Adrenal gland (tissue), 19 donors: ENCODE measurements at places on chromosomes 3 and 15. TPM values are rescaled to one million over a fixed set of nuclear protein-coding genes. Genes with fewer than 3 reads are reported as not detected.

DNA sequence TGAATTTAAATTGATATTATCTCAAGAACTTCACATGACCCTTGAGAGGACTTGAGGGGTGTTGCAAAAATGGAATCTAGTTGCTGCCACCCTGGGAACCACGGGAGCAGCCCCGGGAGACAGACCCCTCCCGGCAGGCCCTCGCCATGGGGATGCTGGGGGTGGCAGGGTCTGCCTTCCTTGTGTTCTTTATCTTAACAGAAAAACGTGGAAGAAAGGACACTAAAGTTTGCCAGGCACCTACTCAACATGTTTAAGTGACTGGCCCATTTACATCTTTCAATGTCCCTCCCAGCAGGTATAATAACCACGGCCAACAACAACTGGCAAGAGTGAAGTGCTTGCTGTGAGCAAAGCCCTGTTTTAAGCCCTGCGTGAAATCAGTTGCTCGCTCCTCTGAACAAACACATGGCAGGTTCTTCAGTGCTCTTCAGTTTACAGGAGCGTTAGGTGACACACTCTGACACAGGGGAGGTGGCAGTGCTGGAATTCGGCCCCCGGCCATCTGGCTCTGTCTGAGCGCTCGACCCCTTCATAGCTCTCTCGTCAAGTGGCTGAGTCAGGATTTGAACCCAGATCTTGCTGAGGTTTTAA lies 112.5 kb downstream of the ASB7 start:
- H3K27ac ChIP-seq = no peak overlapping the region
- no peaks in the 10 kb centered on the region for H3K4me1 ChIP-seq
- no peaks in the 10 kb centered on the region for H3K36me3 ChIP-seq

- no peak overlapping the region for H3K27ac ChIP-seq
- H3K4me3 ChIP-seq = no peak overlapping the region
- H3K27me3 ChIP-seq = no peaks in the 10 kb centered on the region
- H3K4me1 ChIP-seq = no peaks in the 10 kb centered on the region
- no peak for DNase-seq
These were observed 56.8 kb upstream of the INSYN1 start for GRCh38 chr15:73809728-73810501.

DNA sequence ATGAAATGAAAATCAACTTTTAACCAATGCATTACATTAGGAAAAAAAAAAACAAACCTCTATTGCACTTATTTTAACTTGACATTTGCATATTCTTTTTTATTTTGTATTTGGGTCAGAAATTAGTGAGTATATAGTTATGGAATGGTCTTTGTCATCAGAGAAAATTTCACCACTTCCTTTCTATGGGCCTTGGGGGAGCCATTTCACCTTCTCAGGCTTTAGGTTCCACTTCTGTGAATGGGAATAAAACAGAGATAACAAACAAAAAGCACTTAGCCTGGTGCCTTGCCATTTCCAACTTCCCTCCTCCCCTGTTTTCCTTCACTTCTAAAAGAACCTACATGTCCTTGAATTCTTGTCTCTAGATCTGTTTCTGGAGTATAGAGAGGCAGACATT lies 168.0 kb upstream of the STT3B start:
- H3K36me3 ChIP-seq = no peaks in the 10 kb centered on the region
- H3K4me3 ChIP-seq = no peak overlapping the region
- peaks cover 6% of the 10 kb centered on the region for H3K4me1 ChIP-seq

- H3K4me1 ChIP-seq = no peaks in the 10 kb centered on the region
- DNase-seq = no peak
These were observed 20.7 kb downstream of the TRPM7 start for GRCh38 chr15:50665938-50666337.

- peak overlapping the region; percentile 54 for H3K27ac ChIP-seq
- no peaks in the 10 kb centered on the region for H3K36me3 ChIP-seq
- H3K4me1 ChIP-seq = peaks cover 14% of the 10 kb centered on the region
- H3K4me3 ChIP-seq = no peak overlapping the region
- H3K27me3 ChIP-seq = no peaks in the 10 kb centered on the region
These were observed 35.4 kb upstream of the CORO2B start for GRCh38 chr15:68543165-68544008.

DNA sequence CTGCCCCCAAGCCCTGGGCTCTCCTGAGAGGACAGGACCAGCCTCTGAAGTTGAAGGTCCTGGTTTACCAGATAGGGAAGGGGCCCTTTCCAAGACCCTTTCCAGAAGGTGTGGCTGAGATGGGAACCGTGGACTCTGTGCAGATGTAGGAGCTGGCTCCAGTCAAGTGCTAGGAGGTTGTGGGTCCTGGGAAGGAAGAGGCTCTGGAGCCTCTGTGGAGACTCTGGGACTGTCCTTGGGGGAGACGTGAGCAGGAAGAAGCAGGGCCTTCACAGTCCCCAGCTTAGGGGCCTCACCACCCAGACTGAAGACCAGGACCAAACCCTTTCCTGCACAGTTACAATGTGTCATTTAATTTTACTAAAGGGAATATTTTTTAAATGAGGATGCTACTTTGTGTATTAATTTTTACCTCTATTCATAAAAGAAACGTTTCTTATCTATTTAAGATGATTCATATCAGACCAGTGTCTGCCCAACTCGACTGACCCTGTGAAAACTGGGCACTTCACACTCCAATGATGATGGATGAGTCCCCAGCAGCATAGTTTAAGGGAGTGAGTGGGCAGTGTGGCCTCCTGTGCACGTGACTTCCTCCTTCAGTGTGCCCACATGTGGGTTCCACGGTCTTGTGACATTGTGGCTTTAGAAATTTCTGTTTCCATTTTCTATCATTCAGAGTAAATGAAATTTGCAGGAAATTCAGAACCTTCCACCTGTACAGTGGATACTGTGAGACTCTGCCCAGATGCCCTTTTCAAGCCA lies 10.9 kb downstream of the CCR5AS start:
- no peak for DNase-seq
- no peak overlapping the region for H3K4me3 ChIP-seq
- H3K27me3 ChIP-seq = peaks cover 4% of the 10 kb centered on the region
- no peaks in the 10 kb centered on the region for H3K4me1 ChIP-seq
- no peak overlapping the region for H3K27ac ChIP-seq
- no peaks in the 10 kb centered on the region for H3K36me3 ChIP-seq

GRCh38 chr3:100637197-100637631 lies 27.8 kb downstream of the ADGRG7 start:
- no peaks in the 10 kb centered on the region for H3K27me3 ChIP-seq
- H3K4me3 ChIP-seq = no peak overlapping the region
- no peaks in the 10 kb centered on the region for H3K4me1 ChIP-seq
- DNase-seq = no peak

DNA sequence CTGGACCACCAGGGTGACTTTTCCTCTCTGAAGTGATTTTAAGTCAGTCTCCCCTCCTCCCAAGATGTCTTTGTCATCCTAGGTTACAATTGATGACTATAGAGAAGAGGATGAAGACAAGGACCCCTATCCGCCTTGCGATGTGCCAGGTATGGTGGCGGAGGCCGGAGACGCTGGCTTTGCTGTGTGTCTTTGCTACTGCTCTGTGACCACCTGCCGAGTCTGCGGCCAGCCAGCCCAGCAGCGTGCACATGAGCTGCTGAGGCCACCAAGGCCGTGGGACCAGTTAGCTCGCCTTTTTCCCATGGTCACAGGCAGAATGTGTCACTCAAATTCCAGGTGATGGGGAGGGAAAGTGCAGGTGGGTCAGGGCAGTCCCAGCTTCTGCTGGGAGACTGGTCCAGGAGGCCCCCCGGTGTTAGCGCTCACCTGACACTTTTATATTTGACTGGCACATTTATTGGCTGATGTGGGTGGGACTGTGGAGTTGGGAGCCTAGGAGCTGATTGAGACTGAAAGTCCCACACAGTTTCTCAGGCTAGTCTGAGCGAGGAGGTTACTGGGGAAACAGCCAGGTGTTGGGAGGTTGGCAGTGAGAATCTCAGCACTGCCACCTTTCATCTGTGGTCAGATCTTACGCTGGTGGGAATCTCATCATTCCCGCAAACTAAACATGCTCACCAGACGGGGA lies 114.1 kb downstream of the CHDH start:
- no peak overlapping the region for H3K27ac ChIP-seq

GRCh38 chr3:16447135-16447534 lies 66.4 kb downstream of the RFTN1 start:
- H3K4me3 ChIP-seq = no peak overlapping the region
- H3K27ac ChIP-seq = no peak overlapping the region
- no peaks in the 10 kb centered on the region for H3K27me3 ChIP-seq
- no peak for DNase-seq

DNA sequence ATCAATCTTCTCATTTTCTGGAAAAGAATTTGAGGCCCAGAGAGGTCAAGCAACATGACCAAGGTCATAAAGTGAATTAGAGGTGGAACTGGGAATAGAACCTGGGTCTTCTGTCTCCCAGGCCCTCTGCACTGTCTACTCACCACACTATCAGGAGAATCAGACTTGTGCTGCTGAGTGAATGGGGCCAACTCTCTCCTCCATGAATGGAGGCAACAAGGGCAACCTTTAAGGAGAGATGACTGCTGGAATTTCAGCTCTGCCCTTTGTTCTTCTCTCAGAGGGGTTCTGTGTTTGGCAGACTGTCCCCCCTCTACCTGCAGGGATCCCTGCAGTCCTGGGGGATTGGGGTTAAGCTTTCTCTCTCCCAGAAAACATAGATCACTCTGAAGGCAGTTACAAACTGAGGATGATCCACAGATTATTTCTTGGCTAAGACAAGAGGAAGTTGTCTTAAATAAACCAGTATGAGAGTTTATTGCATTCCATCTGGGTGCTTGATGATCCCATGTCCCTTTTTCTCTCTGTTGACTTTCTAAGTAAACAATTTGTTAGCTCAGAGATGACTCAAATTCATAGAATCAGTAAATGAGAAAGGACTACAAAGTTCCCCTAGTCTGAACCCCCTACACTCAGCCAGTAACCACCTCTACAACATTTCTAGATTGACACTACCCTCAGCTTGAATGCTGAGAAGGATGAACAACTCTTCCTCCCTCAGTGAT lies 99.0 kb upstream of the LIPC start:
- H3K4me1 ChIP-seq = peaks cover 39% of the 10 kb centered on the region
- H3K36me3 ChIP-seq = no peaks in the 10 kb centered on the region
- H3K4me3 ChIP-seq = no peak overlapping the region
- H3K27me3 ChIP-seq = no peaks in the 10 kb centered on the region

The SLC28A1 gene
- 0.18 TPM for total RNA-seq

The DNASE1L3 gene
- total RNA-seq = 45.5 TPM

The PRTG gene
- 2.6 TPM for total RNA-seq

The TGM5 gene
- total RNA-seq = not detected

The TMEM108 gene
- total RNA-seq = 4.0 TPM

The DPPA2 gene
- total RNA-seq = not detected
